Retina (tissue), 1 donor: ENCODE measurements at places on chromosomes 12 and 14.
A peak's percentile ranks its signal among the peaks of the same experiment; 100 is the strongest.

DNA sequence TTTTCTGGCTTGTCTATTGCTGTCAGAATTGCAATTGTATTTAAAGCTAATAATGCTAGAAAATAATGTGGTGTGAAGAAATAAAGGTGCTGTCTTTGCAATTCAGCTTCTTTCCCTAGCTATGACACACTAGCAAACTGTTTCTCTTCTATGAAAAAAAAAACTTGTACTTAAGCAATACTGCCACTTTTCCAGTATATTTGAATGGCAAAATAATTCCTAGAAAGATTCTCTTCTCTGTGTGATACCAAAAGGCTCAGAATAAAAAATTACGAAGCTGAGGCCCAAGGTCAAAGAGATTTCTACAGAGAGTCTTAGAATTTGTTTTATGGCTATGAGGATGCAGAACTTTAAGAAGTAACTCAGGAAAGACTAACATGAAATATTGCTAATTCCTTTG, 235.5 kb downstream of the ADAMTS20 start:
- no peak for DNase-seq

DNA sequence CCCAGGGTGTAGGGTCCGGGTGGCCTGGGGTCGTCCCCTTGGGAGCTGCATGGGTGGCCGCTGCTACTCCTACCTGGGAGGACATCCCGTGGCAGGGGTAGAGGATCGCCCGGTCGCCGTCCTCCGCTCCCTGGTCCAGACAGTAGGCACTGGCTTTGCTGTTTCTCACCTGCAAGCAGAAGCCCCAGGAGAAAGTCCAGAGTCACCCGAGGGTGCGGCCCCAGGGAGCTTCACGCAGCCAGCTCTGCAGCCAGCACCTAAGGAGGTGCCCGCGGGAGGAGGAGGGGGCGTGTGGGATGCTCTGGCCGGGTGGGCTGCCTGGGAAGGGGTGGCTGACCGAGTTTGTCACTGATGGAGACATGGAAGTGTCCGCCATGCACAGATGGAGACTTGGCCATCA, 54.8 kb downstream of the NOC4L start:
- no peak for DNase-seq

GRCh38 chr12:19200261-19200660, 70.7 kb downstream of the PLEKHA5 start:
- no peak for DNase-seq

- DNase-seq: no peak
These were observed 75.8 kb upstream of the SOX5 start for GRCh38 chr12:24025153-24025798.

- no peak for DNase-seq
These were observed 9.7 kb downstream of the TOX4 start for GRCh38 chr14:21486640-21487087.

GRCh38 chr14:38496092-38496491, 240.2 kb upstream of the CLEC14A start:
- no peak for DNase-seq

DNA sequence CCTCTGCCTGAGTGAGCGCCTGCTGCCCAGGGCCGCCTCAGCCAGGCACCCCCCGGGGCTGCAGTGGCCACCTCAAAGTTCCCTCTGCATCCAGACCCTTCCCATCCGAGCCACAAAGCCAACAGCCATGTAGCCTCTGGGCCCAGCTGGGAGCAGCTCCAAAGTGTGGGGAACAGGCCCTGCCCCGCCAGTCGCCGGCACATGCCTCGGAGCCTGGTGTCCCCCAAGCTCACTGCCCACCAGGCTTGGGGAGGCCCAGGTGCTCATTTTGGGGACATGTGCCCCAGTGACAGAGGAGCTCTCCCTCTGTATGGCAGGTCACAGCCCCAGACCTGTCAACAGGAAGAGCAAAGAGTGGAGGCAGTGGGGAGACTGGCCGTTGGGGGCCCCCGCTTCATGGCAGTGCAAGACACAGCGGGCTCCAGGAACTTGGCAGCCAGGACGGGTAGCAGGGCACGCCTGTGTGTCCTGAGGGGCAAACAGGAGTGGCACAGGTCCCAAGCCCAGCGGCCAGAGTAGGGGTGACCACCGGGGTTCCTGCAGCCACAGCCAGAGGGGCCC, 29.9 kb downstream of the JAG2 start:
- no peak for DNase-seq

DNA sequence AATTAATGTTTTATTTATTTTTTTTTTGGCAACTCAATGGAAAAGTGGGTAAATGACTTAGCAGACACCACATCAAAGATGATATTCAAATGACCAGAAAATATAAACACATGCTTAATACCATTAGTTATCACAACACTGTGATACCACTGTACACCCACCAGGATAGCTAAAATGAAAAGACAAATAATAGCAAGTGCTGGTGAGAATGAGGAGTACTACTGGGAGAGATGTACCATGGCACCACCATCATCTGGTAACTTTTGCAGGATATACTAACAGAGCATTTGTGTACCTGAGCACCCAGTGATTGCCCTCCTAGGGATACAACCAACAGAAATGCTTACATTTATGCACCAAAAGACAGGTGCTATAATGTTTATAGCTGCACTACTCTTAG, 21.9 kb downstream of the TRIM9 start:
- DNase-seq: no peak

DNA sequence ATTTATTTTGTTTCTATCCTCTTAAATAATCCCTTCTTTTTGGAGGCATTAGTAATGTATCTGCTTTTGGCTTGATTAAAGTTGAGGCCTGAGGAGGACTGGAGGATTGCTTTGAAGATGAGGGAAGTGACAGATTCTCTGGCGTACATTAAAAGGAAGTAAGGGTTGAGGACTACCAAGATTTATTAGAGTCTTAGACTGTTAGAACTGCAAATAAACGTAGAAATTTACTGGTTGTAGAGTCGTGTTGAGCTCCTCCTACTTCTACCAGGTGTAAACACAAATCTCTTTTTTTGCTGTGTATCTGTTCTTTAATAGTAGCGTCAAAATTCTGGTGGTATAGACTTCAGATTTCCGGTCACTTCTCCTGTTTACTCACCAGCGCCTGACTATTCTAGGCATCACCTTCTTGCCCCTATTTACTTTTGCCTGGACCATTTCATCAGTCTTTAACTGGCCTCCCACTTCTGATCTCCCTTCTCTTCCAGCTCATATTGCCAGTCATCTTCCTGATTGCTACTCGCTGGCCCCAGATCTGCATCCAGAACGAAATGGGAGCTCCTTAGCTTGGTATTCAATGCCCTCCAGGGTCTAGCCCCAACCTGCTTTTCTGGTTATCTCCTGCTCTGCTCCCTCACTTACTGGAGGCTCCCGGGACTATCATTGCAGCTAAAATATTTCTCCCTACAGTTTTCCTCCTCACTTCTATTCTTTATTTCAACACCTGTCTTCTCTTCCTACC, 8.4 kb upstream of the EID3 start:
- no peak for DNase-seq

GRCh38 chr12:93266-94005, 26.9 kb downstream of the IQSEC3 start:
- no peak for DNase-seq

- DNase-seq: no peak
These were observed 8.9 kb downstream of the DPPA3 start for GRCh38 chr12:7719946-7720730.

DNA sequence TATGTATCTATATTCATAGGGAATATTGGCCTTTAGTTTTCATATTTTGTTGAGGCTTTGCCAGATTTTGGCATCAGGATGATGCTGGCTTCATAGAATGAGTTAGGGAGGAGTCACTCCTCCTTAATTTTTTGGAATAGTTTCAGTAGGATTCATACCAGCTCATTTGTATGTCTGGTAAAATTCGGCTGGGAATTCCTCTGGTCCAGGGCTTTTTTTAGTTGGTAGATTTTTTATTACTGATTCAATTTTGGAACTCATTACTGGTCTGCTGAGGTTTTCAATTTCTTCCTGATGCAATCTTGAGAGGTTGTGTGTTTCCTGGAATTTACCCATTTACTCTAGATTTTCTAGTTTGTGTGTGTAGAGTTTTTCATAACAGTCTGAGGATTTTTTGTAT, 175.2 kb downstream of the EPS8 start:
- DNase-seq: no peak

- DNase-seq: no peak
These were observed 377.8 kb downstream of the KCNH5 start for GRCh38 chr14:62667421-62667914.

DNA sequence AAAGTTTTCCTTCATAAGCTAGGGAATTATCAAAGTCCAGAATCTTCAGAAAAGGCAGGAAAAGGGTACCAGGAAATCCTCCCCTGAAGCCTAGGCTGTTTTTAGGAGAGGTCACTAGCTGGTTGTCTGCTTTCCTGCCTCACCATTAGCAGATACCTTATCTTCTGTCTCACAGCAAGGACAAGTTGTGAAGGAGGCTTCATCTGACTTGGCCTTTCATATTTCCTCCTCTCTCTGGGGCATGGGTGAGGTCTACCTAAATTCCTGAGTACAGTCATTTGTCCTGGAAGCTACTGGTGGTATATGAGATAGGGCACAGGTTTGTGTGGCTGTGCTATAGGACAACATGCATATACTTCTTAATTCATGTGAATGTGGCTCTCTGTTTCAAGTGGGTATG, 2.3 kb downstream of the FOXJ2 start:
- no peak for DNase-seq

GRCh38 chr14:99964979-99965378, 100.2 kb upstream of the EVL start:
- no peak for DNase-seq

GRCh38 chr14:23035303-23036144, 824 bp upstream of the PSMB5 start:
- DNase-seq: no peak

DNA sequence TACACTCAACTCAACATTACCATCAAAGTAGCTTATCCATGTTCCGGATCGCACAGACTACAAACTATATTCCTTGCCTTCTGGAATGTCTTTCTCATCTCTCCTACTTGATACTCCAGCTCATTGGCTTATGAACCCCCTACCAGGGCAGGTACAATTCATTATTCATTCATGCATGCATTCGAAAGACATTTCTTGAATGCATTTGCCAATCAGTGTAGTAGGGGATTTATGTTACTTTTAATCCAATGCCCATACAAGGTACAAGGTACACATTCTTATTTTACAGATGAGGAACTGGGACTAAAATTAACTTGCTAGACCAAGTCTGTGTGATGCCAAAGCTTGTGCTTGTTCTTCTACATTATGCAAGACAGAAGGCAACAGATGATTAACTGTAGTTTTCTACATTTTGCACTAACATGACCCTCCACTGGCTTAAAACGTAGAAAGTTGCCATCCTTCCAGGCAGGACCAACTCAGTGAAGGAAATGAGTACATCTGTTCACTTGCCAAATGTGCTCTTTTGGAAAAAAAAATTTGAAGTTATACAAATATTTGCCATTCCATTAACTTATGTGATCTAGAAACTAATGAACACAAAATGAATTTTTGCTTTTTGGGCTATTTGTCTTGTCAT, 53.8 kb upstream of the KCNJ8 start:
- DNase-seq: no peak

DNA sequence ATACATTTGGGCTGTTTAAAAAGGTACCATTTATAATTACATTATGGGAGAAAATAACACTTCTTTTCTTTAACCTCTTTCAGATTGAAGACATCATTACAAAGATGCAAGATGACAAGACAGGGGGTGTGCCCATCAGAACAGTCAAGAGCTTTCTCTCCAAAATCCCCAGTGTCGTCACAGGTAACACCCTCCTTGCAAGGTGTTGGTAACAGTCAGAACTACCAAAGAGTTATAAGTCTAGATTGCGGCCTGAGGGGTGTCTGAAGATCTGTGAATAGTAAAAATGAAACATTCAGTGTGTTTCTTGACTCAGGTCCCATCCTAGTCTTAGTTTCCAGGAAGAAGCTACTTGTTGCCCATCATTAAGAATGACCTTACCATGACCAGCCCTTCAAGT, 419.8 kb downstream of the RGS6 start:
- DNase-seq: no peak

DNA sequence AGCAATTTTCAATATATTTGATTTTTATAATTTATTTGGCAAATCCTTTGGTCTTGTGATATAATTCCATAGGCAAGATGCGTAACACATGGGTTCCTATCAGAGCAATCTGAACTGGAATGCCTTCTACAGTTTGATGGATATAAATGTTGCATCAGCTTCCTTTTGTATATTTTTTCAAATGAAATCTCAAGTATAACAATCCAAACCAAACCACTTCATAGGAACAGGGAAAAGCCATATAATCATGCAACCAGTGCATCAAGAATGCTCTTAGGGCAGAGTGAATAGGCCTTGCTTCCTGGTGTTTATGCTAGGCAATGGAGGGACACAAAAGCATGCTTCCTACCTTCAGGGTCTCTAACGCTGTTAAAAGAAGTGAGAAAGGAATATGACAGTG, 34.5 kb downstream of the EFCAB11 start:
- DNase-seq: no peak

DNA sequence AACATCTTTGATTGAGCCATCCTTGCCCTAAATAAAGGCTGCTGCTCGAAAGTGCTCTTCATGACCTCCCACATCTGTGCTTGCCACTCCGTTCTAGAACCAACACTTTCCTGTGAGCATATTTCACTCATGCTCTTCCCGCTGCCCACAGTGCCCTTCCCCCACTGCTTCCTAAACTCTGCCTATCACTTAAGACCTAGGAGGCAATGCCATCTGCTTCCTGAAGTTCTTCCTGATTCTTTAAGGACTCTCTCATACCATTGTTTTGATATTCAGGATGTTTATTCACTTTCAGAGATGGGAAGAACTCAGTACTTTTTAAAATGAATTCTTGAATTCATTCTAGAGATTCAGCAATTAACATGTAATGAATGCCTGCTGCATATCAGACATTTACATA, 49.9 kb downstream of the ZFYVE21 start:
- no peak for DNase-seq

- DNase-seq: no peak
These were observed 17.7 kb downstream of the SMCO2 start for GRCh38 chr12:27464220-27464554.

DNA sequence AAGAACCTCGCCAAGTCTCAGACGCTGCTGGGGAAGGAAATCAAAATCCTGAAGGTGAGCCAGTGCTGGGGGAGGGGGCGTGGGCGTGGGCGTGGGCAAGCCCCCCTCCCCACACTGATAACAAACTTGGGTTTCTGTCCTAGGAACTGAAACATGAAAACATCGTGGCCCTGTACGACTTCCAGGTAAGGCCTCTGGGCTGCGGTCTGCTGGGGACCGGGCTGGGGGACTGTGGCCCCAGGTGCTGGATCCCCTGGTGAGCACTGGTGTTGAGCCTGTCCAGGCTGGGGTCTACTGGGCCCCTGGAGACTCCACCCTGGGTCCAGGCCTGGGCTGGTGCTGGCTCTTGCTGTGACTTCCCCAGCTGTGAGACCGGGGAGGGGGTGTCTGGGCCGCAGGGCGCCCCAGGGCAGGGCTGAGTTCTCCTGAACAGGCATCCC, 1.2 kb downstream of the ULK1 start:
- peak; percentile 36 for DNase-seq

DNA sequence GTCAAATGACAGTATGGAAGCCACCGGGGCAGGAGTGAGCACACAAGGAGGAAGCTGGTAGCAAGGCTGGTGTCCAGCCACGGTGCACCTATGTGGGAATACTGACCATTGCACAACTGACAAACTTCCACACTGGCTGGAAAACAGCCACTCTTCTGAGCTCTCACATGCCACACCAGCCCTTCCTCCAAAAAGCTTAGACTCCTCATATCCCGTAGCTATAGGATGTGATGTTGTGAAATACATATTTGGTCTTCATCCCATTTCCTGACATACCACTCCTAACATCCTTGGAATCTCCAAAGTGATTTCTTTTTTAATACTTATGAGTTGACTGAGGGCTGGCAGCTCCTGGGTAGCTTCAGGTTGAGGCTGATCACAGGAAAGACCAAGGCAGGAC, 103.6 kb downstream of the NTF3 start:
- no peak for DNase-seq

- DNase-seq: no peak
These were observed 98.2 kb downstream of the SNAPC1 start for GRCh38 chr14:61860294-61860918.
